ENCODE measurements at places on chromosomes 1 and 21. TPM values are rescaled to one million over a fixed set of nuclear protein-coding genes. Genes with fewer than 3 reads are reported as not detected.

CRABP2 gene
- total RNA-seq = 0.55 TPM

RIMS3 gene
- total RNA-seq = 2.3 TPM

PROK1 gene
- not detected for total RNA-seq

CFAP141 gene
- not detected for total RNA-seq

CGN gene
- total RNA-seq = 0.81 TPM

DNA sequence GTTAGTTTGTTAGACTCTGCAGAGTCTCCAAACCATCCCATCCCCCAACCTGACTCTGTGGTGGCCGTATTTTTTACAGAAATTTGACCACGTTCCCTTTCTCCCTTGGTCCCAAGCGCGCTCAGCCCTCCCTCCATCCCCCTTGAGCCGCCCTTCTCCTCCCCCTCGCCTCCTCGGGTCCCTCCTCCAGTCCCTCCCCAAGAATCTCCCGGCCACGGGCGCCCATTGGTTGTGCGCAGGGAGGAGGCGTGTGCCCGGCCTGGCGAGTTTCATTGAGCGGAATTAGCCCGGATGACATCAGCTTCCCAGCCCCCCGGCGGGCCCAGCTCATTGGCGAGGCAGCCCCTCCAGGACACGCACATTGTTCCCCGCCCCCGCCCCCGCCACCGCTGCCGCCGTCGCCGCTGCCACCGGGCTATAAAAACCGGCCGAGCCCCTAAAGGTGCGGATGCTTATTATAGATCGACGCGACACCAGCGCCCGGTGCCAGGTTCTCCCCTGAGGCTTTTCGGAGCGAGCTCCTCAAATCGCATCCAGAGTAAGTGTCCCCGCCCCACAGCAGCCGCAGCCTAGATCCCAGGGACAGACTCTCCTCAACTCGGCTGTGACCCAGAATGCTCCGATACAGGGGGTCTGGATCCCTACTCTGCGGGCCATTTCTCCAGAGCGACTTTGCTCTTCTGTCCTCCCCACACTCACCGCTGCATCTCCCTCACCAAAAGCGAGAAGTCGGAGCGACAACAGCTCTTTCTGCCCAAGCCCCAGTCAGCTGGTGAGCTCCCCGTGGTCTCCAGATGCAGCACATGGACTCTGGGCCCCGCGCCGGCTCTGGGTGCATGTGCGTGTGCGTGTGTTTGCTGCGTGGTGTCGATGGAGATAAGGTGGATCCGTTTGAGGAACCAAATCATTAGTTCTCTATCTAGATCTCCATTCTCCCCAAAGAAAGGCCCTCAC lies at the start of gene OLIG2:
Gene OLIG2 (plus strand): TSS at position 447 of the 954 bp plus-strand sequence. CDS start 928 bp downstream, outside the sequence.
- no peak for DNase-seq

- no peak for DNase-seq
Measured at GRCh38 chr21:37658121-37658816, 258.0 kb downstream of the KCNJ6 start.

DNA sequence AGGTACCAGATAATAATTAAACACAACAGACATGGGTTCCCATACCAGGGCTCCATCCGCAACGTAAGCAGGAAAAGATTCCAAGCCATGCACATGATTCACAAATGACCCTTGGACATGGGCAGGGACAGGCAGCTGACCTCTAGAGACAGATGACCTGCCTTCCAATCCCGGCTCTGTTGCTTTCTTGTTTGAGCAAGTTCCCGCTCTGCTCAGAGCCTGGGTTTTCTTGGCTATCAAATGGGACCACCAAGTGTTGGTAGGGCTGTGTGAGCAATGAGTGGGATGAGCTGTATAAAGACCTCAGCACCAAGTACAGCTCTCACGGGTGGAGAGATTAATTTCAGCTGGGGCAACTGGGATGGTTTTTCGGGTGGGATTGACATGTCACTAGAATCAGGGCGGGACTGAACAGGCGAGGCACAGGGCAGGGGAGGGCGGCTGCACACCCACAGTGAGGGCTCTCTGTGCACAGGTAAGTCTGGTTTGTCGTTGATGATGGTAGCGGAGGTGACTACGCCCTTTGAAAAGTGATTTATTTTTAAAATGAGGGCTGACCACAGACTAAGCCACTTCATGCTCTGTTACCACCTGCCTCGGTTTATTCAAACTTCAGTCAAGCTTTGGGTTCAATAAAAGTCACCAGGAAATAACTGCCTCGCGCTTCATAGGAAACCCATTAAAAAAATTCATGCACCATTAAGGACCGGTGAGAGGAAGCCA lies 57.5 kb upstream of the IFFO2 start:
- DNase-seq = no peak

- DNase-seq = no peak
Measured at GRCh38 chr1:181187337-181188126, 99.0 kb downstream of the IER5 start.

DNA sequence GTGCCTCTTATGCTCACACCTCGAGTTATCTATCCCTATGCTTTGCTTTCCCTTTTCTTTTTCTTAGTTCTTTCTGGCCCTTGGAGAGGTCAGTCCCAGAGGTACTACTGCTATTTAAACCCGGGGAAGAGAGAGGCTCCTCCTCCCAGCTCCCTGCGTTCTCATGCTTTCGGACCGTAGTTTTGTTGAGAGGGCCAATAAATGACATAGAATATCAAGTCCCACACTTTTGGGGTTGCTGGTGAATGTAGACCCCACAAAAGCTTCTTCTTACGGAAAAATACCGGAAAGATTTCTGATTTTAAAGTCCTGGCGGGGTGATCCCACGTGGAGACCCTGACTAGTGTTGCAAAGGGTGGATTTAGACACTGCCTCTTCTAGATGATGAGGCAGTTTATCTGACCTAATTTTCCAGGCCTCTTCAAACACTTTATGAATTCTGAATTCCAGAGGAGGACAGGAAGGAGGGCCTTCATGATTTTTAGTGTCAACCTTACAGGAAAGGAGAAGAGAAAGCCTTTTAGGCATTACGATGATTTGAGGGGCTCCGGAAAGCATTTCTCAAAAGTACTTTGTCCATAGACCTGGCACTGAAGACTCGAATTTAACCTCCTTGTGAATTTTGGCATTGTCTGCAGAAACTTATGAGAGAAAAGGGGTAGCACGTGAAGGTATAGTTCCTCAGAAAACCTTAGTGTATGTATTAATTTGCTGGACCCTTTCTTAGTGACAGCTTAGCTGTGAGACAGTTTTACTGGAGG lies 694 bp downstream of the TMEM167B start:
- DNase-seq = no peak

DNA sequence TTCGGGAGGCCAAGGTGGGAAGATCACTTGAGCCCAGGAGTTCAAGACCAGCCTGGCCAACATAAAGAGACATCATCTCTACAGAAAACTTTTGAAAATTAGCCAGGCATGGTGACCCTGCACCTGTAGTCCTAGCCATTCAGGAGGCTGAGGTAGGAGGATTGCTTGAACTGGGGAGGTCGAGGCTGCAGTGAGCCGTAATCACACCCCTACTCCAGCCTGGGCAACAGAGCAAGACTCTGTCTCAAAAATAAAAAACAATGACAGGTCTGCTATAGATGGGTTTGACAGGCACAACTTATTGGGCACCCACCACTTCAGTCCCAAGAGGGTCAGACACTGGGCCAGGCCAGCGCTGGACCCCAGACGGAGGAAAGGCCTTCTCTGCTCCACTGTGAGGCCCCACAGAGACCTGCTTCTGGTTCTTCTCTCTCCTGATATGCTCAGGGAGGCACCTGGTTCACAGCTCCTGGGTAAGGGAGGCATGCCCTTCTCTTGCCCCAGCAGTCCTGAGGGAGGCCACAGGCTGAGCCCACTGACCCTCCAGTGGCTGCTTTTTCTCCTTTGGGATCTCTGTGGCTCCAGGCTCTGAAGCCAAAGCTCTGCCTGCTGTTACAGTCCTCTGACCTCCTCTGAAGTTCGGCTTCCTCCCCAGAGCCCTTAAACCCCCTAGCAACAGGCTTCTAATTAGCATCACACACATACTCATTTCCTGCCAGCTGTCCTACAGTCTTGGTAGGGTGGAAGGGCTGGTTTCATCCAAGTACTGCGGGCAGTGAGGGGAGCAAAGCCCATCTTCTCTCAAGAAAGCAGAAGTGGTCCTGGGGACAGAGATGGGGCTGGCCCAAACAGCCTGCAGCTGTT lies 14.4 kb downstream of the S100A16 start:
- no peak for DNase-seq

DNA sequence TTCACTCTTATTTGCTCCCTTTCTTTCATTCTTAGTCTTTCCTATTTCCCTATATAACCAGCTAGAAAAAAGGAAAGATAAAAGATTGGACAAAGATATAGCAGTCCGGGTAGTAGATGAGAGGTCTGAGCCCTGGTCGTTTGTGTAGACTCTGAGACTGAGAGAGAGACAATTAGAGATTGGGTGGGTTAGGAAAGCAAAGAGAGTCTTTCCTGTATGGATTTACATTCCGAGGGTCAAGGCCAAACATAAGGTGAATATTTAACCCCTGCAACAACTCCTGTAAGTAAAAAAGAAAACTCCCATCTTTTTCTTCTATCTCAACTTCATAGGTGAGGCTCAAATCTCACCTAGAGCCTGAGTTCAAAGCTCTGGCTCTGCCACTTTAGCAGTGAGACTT lies 218.0 kb upstream of the FGGY start:
- no peak for DNase-seq

DNA sequence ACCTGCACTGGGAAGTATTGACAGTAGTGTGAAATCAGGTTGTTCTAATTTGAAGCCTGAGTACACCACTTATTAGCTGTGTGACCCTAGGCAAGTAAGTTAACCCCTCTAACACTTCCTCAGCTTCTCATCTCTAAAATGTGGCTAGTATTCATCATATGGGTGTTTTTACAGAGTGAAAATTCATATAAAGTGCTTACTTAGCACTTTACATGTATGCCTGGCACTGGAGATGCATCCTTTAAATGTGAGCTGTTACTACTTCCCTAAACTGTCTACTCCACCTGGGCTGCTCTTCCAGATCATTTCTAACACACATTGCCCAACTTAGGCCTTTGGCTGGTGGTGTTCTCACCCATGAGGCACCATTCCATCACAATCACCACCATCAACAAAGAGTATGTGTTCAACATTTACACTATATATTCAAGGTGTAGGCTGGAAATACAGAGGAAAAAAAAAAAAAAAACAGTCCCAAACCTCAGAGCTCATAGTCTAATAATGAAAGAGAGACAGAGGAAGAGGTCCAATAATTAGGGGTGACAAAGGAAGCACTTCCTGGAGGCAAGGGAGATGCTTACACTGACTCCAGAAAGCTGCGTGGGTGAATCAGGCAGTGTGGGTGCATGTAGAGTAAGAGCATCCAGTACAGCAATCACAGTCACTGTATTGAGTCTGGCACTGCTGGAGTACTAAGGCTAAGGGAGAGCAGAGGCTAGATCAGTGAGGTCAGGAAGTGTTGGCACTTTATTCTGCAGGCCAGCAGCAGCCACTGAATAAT lies 3.6 kb downstream of the STX6 start:
- DNase-seq = no peak

- DNase-seq = no peak
Measured at GRCh38 chr1:39269349-39269748, 64.9 kb downstream of the MACF1 start.

DNA sequence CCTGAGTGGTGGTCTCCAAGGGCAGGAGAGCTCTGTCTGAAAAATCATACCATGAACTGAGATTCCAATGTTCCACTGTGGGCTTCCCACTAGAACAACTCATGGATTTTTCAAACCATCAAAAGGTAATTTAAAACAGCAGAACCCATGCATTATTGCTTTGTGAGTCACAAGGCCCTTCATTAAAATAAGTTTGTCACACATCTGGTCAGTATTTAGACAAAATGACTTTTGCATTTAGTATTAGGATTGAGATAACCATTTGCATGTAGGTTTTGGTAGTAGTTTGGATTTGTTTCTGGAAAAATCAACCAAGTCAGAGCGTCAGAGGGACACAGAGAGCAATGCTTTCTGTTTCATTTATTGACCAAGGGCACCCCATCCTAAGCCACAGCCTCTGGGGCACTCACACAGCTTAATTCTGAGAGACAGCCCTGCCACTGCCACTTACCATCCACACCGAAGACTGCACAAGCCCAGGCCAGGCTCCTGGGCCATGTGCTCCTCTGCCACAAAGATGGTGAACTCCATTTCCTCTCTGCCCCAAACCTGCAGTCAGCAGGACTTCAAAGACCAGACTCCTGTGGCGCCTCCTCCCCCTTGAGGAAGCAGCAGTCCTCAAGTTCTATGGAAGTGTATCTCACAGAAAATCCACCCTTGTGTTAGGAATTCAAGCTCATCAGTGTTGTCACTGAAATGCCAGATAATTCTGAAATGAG lies 132.6 kb upstream of the DUSP10 start:
- DNase-seq = no peak

DNA sequence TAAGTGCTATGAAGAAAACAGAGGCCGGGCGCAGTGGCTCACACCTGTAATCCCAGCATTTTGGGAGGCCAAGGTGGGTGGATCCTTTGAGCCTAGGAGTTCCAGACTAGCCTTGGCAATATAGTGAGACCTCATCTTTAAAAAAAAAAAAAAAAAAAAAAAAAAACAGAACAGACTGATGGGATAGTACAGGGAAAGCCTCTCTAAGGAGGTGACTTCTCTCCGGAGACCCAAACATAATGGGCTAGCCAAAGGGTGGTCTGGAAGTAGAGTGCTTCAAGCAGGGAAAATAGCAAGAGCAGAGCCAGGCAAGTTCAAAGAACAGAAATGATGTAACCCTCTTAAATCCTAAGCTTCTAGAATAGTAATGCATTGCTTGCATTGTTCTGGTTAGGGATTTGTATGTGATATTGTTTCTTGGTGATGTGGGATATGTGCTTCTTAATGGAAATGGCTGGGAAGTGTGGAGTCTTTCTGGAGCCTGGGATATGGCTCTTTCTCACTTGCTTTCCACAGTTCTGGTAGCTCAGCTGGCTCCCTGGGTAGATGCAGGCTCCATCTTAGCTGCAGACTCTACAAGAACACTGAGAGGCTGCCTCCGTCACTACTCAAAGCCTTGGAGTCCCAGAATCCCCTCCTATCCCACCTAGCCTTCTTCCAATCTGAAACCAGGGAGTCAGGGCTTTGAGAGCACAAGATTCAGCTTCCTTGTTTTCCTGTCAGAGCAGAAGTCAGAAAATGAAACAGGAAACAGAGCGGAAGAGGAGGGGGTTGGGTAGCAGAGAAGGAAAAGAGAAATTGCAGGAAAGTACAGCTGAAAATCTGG lies 1.9 kb upstream of the PIGV start:
- DNase-seq = peak; percentile 14

GRCh38 chr1:93663208-93663614 lies 18.4 kb downstream of the BCAR3 start:
- no peak for DNase-seq

- no peak for DNase-seq
Measured at GRCh38 chr21:30962013-30962412, 76.3 kb downstream of the KRTAP19-8 start.

GRCh38 chr1:10424034-10424433 lies 6.2 kb upstream of the CENPS start:
- no peak for DNase-seq

DNA sequence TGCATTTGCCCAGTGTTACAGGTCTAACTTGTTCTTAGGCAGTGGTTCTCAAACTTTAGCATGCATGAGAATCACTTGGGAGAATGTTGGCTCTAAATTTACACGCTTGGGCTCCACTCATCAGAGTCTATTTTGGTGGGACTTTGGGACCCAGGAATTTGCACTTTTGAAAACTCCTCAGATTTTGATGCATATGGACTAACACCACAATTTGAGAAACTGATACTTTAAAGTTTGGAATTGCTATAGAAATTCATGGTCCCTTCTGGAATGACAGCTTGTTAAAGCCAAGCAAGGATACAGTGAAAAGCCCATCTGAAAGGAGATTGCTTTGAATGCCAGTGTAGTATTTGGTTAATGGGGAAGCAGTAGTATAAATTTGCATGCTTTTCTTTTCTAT lies 31.5 kb downstream of the GPR52 start:
- no peak for DNase-seq

Data from CD4-positive, alpha-beta memory T cell (primary cell).